Right lung (tissue), 10 donors: ENCODE measurements at places on chromosomes 1 and 21. TPM values are rescaled to one million over a fixed set of nuclear protein-coding genes. Genes with fewer than 3 reads are reported as not detected.

- no peak for DNase-seq
These were observed 83.1 kb upstream of the HAO2 start for GRCh38 chr1:119285482-119285881.

DNA sequence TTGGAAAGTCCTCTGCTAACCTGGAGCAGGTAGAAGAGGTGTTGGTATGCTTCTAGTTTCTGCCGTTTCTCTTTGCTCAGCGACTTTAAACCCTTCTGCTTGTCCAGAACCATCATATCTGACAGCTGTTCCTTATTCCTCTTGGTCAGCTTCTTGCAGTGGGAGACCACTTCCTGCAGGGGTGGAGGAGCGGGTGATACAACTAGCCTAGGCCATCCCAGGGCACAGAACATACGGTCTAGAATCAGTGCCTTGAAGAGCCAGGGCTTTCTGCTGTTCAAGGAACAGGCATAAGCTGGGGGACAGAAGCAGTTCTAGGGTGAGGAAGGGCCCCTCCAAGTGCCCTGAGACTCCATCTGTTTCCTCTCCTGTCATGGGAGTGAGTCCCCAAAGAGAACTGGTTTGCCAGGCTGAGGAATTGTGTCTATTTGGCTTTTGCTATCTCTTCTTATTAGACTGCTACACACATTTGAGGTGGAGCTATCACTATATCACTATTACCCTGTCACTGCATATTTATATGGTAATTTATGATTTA lies 32.5 kb downstream of the IQGAP3 start:
- DNase-seq: no peak

- DNase-seq: no peak
These were observed 420 bp upstream of the VPS13D start for GRCh38 chr1:12229386-12229834.

DNA sequence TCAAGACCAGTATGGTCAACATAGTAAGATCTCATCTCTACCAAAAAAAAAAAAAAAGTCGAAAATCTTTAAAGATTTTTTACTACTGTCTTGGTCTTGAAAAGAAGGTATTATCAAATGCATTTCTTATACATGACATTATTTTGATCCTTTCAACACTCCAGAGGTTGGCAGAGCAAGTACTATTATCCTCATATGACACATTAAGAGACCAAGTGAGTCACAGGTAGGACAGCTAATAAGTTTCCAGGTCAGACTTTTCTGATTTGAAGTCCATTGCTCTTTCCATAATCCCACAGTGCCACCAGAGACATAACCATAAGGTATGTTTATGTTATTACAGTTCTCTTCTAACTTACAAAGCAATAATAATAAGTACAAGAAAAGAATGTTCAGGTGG lies 15.2 kb downstream of the DBT start:
- no peak for DNase-seq

DNA sequence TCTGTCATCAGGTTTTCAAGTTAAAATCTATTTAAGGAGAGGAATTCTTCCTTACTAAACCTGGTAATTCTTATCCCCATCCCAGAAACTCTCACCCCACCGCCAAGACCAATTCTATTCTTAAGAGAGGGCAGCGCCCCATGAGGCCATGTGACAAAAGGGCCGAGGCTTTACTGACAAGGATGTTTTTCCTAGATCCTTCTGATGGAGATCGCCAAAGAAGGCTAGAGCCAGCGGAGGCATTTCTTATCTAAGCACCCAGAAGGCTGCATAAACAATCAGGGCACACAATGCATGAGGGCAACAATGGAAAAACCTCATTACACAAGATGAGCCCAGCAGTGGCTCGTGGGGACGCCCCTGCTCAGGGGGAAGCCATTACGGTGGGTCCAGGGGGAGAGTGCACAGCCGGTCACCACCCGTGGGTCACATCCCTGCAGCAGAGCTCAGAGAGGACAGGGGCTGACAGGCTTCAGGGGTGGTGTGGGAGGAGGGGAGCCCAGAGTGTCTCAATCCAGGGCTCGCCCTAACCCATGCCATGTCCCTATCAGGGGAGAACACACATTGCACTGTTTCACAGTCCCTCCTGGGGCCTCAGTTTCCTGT lies 88.7 kb downstream of the ITPKB start:
- DNase-seq: no peak

DNA sequence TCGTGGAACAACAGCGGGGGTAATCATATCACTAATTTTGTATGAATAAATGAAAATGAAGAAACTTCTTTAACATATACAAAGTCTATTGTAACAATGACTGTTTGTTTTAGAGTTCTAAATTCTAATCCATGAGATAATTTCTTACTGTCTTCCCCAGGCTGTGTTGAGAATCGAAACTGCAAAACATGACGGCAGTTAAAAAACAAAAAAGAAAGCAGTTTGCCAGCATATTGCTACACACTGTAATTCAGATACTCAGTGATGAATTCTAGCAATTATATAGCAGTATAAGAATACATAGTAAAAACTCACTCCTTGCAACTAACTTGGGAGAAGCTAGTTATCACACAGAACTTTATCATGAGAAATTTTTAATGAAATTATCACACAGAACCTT lies 22.1 kb downstream of the INSL5 start:
- no peak for DNase-seq

- DNase-seq: no peak
These were observed 35.2 kb downstream of the TGFB2 start for GRCh38 chr1:218380125-218380977.

- DNase-seq: no peak
These were observed 321.4 kb downstream of the MATN1 start for GRCh38 chr1:30402031-30402430.

GRCh38 chr1:229067546-229067945 lies 203.4 kb upstream of the RAB4A start:
- no peak for DNase-seq

DNA sequence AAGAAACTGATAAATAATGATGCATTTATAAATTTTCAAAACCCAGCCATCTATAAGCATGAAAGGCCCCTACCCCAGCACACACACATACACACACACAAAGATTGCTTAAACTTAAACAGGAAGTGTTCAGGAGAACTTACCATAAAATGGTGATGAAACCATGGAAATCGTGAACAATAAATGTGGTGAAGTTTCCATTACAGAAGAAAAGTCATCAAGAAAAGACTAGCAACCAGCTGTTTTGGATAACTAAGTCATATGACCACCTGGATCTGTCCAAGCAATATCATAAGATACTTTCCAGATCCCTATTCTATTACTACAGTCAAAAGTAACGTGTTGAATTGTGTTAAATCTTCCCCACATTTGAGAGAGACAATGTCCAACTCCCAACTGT lies 24.1 kb downstream of the RGS5 start:
- DNase-seq: no peak

- no peak for DNase-seq
These were observed 15.5 kb upstream of the FAM131C start for GRCh38 chr1:16088996-16089395.

GRCh38 chr1:92969517-92969916 lies 8.3 kb upstream of the DIPK1A start:
- DNase-seq: no peak

DNA sequence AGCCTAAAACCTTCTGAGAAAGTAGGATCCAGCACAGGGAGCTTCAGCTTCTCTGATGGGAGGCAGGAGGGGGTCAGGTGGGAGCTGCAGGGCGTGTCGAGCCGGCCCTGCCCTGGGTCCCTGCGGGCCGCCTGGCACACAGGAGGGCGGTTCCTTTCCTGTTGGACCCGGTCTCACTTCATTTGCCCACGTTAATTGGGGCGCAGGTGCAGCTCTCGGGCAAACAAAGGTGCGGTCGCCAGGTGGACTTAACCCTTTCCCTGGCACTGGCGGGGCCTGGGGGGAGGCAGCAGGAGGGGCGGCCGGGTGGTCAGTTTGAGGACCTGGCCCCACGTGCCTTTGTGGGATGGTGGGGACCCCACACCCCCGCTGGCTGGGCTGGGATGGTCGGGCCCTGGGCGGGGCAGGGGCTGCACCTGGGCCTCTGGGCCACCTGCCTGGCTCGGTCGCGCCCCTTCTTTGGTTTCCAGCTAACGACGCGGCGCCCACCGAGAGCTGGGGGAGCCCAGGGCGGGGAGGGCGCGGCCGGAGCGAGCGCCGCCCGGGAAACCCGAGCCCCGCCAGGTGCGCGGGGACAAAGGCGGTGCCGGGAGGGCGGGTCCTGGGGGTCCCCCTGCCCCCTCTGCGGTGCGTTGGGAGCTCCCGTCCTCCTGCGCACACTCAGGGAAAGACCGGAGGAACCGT lies 20.8 kb upstream of the C1orf159 start:
- DNase-seq: no peak

GRCh38 chr1:225737866-225738265 lies 39.8 kb upstream of the SRP9 start:
- no peak for DNase-seq

DNA sequence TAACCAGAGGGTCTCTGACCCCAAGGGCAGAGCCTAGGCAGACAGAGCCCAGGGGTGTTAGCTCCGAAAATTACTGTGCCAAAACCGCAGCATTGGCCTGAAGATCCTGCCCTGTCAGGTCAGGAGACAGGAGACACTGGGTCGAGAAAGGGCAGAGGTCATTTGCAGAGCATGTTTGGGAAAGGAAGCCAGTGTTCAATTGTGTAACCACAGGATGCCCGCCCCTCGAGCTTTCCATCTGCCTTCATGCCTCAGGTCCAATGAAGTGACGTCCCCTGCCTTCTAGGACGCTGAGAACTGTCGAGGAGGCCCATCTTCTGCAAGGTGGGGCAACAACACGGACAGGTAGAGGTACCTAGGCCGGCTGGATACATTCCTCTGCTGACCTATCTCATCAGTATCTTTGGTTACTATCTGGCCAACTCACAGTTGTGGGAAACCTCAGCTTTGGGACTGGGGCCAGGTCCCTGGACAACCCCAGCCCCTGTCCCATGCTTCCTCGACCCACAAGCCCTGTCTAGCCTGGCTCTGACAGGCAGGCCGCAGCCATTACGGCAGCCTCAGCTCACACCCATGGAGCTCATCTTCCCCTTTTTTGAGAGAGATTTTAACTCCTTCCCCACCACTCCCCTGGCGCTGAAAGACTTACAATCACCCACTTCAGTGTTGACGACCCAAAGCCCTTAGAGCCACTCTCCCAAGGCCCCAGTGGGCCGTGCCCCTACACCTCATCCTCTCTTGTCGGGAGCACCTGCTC lies 1.3 kb downstream of the ARL8A start:
- no peak for DNase-seq

- DNase-seq: no peak
These were observed 97.9 kb upstream of the KIF26B start for GRCh38 chr1:245056913-245057312.

DNA sequence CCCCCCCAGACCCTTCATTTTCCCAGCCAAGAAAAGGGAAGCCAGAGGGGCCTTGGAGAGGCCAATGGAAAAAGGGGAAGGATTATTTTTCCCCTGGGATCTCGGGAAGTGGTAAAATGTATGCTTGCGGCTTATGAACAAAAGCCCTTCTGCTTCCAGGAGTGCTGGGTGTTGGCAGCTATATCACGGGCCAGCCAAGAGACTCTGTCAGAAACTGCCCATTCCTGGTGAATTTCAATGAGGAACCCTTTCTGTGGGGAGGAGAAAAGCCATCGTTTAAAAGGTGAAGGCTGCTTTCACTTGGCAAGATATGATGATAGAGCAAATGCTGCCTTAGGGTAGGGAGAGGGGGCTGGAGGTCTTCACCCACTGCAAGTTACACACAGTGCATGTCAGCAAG lies 69.7 kb upstream of the ZC3H12A start:
- no peak for DNase-seq

GRCh38 chr1:55441489-55441888 lies 226.3 kb upstream of the USP24 start:
- no peak for DNase-seq

GRCh38 chr21:44006017-44006619 lies 6.0 kb upstream of the TRAPPC10 start:
- no peak for DNase-seq

AQP10 gene
- polyA plus RNA-seq: 0.21 TPM

SERPINC1 gene
- polyA plus RNA-seq: 6.2 TPM

TIE1 gene
- 84.2 TPM for polyA plus RNA-seq

FCAMR gene
- polyA plus RNA-seq: 0.09 TPM
